ENCODE measurements at places on chromosomes 3 and 15. TPM values are rescaled to one million over a fixed set of nuclear protein-coding genes. Genes with fewer than 3 reads are reported as not detected.
A peak's percentile ranks its signal among the peaks of the same experiment; 100 is the strongest.

DNA sequence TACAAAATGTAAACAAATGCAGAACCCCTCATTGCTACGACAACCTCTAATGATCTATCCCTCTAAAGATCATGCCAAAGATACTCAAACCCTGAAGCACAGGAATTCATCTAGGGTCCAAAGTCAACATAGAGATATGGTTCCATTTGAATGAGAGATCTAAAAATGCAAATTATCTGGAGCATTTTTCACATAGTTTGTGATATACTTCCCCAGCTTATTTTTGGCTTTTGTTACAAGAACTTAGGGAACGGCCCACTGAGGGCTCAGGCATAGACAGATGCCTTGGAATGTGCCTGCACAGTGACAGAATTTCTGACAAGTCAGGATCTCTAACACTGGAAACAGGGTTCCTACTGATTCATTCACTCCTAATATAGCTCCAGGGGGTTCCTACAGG, 258.9 kb upstream of the THBS1 start:
- DNase-seq: no peak

The MESP2 gene
- 0.16 TPM for total RNA-seq

The CEMIP gene
- 4.1 TPM for total RNA-seq

DNA sequence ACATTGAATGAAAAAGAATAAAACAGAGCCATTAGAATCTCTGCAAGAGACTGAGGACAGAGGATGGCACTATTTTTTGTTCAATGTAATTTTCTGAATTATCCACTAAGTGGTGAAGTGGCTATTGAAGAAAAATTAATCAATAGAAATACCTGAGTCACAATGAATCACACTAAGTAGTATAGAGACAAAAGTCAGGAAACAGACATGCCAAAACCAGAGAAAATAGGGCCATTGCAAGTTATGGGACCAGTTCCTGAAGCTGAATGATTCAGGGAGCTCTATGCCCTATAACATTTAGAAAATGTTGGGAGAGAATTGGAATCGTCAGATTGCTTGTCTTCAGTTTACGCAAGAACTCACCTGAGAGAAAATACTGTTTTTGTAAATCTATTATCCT, 1103.2 kb upstream of the ALCAM start:
- DNase-seq: no peak

The OSTN gene
- total RNA-seq: not detected

The FSIP1 gene
- 2.1 TPM for total RNA-seq

GRCh38 chr3:187039723-187040414, 99.4 kb downstream of the RPL39L start:
- DNase-seq: no peak

DNA sequence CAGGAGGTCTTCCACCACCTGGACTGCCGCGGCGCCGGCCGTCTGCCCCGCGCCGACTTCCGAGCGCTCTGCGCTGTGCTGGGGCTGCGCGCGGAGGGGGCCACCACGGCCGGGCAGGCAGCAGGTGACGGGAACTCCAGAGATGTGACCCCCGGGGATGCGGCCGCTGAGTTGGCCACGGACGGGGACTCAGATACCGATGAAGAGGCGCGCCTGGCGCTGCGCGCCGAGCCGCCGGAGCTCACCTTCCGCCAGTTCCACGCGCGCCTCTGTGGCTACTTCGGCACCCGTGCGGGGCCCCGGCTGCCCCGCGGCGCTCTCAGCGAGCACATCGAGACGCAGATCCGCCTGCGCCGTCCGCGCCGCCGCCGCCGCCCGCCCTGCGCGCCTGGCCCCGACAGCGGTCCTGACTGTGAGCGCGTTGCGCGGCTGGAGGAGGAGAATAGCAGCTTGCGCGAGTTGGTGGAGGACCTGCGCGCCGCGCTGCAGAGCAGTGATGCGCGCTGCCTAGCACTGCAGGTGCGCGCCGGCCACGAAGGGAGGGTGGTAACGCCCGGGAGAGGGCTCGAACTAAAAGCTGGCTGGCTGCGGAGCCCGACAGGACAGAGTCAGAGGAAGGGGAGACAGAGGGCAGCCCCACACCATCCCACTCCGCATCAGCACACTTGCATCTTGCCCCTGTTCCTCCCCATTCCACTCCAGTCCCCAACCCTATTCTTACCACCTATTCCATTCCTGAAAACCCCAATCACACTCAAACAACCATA, 885 bp downstream of the EFCC1 start:
- DNase-seq: peak; percentile 73

The RFTN1 gene
- total RNA-seq: 7.2 TPM
